ENCODE measurements at places on chromosomes 2 and 18.

- no peak for DNase-seq
Measured at GRCh38 chr2:113799375-113799774, 42.9 kb upstream of the SLC35F5 start.

DNA sequence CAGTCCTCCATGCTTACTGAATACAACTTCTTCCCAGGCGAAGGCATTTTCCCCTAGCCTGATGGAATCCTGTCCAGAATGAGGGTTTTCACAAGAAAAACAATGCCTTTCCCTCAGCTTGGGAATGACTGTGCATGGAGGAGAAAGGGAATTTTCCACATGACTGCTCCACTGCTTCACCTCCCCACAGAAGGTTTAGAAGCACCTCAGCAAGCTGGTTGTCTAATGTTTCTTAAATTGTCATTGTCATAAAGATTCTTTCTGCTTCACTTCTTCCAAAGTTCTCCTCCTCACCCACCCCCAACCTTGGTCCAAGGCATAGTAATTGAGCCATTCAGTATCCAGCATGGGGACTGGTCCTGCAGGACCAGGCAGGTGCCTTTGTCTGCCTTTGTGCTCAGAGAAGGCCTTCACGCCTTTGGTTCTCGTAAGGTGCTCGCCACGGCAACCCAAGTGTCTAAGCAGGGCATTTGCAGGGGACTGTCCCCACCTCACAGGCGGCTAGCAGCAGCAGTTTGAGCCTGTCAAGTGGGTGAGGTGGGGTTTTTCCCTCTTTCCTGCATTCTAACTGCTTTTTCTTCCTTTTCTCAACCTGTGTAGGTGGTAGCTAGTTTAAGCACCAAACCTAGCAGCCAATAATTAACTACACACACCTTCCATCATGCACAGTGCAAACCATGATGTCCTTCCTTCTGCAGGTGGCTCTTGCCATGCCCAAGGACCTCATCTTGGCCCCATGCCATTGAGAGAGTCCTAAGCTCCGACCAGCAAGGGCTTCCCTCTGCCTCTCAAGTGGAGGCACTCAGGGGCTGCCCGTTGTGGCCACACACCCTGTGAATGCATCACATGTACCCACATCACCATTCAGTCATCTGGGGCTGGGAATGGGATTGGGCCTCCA lies 65.7 kb upstream of the BCL2L11 start:
- DNase-seq: no peak

DNA sequence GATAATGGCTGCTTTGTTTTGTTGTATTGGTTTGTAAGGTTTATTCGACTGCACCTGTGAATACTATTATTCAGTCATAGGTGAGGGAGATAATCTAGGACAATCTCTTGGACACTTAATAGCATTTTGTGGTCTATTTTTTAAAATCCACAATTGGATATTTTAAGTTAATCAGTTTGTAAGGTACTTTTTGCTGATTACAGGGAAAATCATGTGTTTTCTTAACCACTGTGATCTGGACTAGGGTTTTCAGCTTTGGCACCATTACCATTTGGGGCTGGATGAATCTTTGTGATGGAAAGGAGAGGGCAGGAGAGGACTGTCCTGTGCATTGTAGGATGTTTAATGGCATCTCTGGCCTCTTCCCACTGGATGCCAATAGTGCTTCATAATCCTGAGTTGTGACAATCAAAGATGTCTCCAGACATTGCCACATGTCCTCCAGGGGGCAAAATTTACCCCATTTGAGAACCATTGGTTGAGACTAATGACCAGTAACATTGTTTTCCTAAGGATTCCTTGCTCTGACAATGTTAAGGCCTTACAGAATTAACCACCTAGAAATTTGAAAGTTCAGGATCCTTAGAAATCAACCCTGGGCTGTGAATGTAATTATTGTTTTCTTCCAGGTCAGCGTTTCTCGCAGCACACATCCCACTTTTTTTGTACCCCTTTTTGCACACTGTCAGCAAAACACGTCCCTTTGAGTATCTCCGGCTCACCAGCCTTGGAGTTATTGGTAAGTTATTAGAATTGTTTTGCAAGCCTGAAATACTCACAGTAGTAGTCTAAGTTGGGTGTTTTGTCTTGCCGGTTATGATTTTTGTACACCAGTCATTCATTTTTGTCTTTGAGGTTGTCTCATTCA lies 15.6 kb downstream of the CNOT9 start:
- no peak for DNase-seq

DNA sequence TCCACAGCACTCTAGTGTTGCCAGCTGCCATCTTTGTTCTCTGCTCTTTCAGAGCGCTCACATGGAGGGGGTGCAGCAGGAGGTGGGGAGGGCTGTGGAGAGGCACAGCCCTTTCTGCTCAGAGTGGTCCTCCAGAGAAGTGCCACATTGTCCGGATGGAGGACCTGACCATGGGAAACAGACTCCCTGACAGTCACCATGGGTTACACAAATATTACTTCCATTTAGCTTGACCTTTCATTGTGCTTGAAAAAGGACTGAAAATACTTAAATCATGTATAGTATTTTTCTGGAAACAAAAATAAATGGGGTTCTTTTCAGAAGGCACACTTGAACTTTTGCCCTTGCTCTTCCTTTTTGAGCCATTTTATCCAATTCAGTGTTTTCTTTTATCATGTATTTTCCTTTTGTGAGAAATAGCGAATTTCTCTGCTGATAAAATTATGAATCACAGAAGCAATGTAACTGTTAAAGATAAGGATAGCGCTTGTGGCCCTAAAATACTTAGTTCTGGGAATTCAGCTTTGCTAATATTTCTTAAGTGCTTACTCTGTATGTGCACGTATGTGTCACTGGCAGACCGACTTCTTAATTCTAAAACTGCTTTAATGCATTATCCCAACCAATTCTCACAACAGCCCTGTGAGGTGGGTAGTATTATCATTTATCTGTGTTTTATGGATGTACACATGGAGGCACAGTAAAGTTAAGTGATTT lies 34.2 kb downstream of the SPATS2L start:
- no peak for DNase-seq

DNA sequence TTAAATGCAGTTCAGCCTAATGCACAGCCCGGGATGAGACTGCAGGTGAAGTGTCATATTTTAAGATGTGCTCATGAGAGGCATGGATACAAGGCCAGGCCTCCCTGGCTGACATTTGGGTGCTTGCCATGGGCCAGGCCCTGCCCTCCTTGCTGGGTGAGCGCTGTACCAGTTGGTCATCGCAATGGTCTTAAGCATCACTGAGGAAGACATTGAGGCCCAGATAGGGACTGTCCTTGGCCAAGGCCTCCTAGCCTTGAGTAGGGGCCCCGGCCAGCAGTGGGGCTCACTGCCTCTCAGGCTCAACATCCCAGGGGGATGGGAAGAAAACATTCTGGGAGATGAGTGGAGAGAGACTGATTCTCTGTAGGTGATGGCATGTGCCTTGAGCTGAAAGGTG lies 184.3 kb downstream of the SH3RF3 start:
- DNase-seq: no peak

- DNase-seq: no peak
Measured at GRCh38 chr2:10211844-10212422, 89.4 kb downstream of the RRM2 start.

GRCh38 chr2:5673145-5674025 lies 18.8 kb upstream of the SOX11 start:
- DNase-seq: no peak

GRCh38 chr2:201432038-201432620 lies 19.1 kb downstream of the TRAK2 start:
- DNase-seq: no peak

GRCh38 chr2:220833446-220833845 lies 738.7 kb downstream of the EPHA4 start:
- no peak for DNase-seq

DNA sequence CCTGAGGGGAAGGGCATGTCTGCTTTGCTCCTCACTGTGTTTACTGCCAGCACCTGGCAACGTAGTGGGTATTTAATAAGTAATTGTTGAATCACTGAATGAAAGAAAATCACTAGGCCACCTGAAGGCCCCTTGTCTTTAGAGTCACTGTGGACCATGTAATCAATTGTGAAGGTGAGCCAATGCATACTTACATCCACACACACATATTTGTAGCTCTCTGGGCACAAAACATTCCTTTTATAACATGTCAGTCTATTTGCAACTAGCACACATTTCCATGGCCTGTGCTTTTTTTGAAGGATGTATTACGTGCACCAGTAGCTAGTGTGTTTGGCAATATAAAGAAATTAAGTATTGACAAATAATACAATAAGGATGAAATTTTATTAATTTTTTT lies 11.2 kb downstream of the ATP8B1 start:
- no peak for DNase-seq

DNA sequence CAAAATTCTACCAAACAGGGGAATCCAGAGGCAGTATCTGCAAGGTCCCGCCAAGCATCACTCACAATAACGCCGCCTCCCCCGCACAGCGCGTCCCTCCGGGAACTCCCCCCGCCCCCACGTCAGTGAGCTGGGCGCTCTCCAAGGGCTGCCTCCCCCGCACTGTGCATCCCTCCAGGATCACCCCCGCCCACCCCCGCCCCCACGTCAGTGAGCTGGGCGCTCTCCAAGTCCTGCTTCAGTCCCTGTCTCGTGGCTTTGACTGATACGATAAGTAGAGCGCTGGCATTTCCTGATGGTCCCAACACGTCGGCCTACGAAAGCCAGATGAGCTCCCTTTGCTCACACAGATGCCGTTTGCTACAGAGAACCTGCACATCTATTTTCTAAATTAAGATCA lies 130.7 kb upstream of the TPO start:
- DNase-seq: no peak

DNA sequence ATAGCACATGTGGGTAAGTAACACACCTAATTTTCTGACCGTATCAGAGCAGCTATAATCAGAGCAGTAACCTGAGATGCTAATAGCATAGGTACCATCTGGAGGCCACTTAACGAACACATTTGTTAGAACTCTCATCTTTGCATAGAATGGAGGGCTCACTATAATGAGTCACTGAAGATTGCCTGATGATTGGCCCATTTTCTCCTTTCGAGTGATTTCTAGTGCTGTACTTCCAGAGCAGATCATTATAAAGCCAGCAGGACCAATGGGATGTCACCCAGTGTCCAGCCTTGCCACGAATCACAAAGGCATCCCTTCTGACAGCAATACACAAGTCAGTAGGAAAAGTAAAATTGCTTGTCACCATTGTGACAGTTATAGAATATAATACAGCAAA lies 81.7 kb upstream of the REV1 start:
- DNase-seq: no peak

DNA sequence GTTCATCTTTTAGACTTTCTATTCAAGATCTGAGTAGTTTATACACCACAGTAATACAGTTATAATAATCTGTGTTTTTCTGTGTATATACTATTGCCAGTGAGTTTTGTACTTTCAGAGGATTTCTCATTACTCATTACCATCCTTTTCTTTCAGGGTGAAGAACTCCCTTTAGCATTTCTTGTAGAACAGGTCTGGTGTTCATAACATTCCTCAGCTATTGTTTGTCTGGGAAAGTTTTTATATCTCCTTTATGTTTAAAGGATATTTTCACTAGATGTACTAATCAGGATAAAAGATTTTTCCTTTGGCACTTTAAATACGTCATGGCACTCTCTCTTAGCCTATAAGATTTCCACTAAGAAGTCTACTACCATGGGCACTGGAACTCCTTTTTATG lies 705.5 kb downstream of the SLC4A3 start:
- DNase-seq: no peak

DNA sequence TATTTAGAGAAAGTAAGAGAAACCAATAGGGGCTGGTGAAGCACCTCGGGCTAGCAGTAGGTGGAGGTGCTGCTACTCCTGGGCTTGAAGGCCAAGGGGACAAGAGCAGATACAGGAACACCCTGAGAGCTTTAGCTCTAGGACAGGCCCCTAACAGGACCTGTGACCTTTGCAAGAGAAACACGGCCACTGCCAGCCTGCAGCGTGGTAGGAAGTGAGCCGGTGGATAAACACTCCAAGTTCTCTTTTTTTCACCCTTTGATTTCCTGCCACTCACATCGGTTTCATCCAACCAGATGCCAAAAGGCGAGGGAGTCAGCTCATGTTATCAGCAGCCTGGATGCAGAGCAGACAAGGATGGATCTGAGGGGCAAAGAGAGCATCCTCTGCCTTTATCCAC lies 66.8 kb upstream of the SPRED2 start:
- DNase-seq: no peak

- no peak for DNase-seq
Measured at GRCh38 chr2:191863988-191864387, 17.1 kb upstream of the CAVIN2 start.

DNA sequence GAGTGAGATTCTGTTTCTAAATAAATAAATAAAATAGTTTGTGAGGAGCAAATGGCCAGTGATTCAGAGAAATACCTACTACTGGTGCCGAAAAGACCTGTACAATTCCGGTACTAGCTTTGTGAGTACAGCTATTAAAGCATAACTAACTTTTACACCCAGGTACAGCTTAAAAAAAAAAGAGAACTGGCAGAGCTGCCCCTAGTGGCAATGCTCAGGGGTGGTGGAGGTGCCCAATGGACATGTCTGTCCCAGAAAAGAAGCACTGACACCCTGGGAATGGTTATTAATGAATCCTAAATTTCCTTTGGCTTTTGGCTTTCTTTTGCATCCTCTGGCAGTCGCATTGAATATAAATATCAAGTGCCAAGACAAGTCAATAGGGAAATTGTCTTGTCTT lies 87.0 kb downstream of the LIPG start:
- DNase-seq: no peak

DNA sequence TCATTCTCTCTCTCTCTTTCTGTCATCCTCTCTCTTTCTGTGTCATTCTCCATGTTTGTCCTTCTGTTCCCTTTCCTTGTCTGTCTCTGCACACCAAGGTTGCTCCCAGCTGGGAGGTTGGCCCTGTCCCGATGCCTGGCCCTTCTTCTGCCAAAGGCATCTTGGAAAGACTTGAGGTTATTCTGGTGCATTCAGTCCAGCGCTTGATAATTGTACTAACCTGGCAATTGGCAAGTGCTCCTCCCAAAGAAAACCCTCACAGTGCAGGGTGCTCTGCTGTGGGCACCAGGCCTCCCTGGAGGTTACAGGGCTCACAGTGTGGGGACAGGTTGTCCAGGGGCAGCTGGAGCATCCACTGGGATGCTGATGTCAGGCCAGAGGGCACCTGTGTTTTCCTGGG lies 95.4 kb downstream of the GLI2 start:
- DNase-seq: no peak
